ENCODE measurements at places on chromosomes 11 and 22. TPM values are rescaled to one million over a fixed set of nuclear protein-coding genes. Genes with fewer than 3 reads are reported as not detected.

IRF7 gene
- total RNA-seq = 33.8 TPM

- no peak for DNase-seq
These were observed 44.6 kb downstream of the RSF1 start for GRCh38 chr11:77775936-77776335.

DNA sequence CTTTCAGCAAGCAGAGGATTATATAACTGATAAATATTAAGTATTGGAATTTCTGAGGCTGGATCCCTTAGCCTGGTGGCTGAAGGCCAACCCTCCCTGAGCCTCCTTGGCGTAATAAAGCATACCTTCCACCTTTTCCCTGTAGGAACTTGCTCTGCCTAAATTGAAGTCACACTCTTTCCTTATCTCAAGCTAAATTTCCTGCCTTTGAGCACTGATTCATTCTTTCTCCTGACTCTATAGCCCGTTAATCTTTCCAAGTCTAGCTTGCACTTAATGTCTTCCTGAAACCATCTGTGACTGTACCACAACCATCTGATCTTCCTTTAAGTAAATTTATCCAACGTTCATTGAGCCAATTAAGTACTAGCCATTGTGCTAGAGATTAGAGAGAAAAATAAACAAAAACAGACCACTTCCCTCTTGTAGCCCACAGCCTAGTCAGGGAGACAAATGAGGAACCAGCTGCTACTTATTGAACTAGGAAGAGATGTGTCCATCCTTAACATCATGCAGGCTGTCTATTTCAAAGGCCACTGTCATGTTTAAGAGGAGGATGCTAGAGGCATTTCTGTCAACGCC lies 62.9 kb downstream of the GRK3 start:
- no peak for DNase-seq

DNA sequence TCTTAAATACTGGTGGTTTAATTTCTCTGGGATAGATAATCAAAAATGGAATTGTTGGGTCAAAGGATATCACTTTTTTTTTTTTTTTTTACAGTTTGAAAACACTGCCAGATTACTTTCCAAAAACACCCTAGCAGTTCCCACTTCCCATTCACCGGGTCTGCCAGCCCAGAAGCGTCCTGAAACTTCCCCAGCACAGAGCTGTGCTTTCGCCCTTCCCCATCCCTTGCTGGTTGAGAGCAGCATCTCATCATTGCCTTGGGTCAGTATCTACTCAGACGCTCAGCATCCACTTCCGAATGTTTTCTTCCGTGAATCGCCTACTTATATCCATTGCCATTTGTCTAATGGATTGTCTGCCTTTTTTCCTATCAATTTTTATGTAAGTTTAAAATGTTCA lies 5.5 kb downstream of the CERK start:
- DNase-seq = no peak

GRCh38 chr11:118295815-118296454 lies 8.6 kb upstream of the CD3E start:
- DNase-seq = no peak

- DNase-seq = no peak
These were observed 3.1 kb downstream of the TBX1 start for GRCh38 chr22:19763458-19764298.

DNA sequence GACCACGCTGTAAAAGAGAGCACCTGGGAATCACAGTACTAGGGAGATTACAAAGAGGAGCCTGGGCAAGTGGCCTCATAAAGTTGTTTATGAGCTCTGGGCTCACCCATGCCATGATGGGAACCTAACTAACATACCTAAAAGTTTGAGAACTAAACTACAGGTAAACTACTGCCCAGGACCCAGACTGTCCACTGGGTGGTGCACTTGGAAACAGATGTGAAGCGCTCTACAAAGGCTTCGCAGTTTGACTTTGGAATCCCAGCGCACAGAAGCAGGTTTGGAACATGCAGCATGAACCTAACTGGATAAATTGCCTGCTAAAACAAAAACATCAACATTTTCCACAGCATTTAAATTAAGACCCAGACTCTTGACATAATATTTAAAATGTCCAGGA lies 418.6 kb downstream of the FAM181B start:
- no peak for DNase-seq

RIC3 gene
- total RNA-seq = 17.7 TPM

- no peak for DNase-seq
These were observed 141.0 kb downstream of the ARHGAP42 start for GRCh38 chr11:100827934-100828661.

DNA sequence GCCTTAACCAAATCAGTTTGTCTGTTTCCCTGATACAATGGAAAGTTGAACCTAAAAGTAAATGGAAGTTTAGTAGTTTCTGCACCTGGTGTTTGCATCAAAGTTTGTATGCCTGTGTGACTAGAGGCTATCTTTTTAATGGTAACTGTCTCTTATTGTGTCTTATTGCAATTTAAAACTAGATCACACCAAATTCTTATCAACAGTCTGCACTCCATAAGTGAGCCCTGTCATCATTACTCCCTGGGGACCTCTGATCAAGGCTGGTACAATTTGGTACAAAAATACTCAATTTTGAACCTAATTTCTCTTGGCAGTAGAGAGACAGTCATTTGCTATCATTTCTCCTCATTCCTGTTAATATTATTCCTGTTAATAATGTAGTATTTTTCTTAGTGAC lies 38.1 kb downstream of the ARHGAP1 start:
- no peak for DNase-seq

BAIAP2L2 gene
- 2.5 TPM for total RNA-seq

TMEM121B gene
- total RNA-seq = 1.1 TPM

- no peak for DNase-seq
These were observed 7.0 kb upstream of the PRSS23 start for GRCh38 chr11:86793307-86793706.
